ENCODE measurements at places on chromosomes 7 and 10. TPM values are rescaled to one million over a fixed set of nuclear protein-coding genes. Genes with fewer than 3 reads are reported as not detected.

PIP4K2A gene
- polyA plus RNA-seq, result 28.9 TPM

NANOS1 gene
- 1.4 TPM for polyA plus RNA-seq

LRRC17 gene
- 0.63 TPM for polyA plus RNA-seq

ARMC3 gene
- polyA plus RNA-seq, result not detected

OGDHL gene
- 12.7 TPM for polyA plus RNA-seq

SORCS3 gene
- polyA plus RNA-seq, result 5.0 TPM

BTBD16 gene
- not detected for polyA plus RNA-seq

CYP3A4 gene
- polyA plus RNA-seq, result not detected

OR2A42 gene
- not detected for polyA plus RNA-seq

RBP4 gene
- polyA plus RNA-seq, result 8.2 TPM

CPN1 gene
- polyA plus RNA-seq, result not detected

ZNF786 gene
- polyA plus RNA-seq, result 0.29 TPM

IFIT1B gene
- polyA plus RNA-seq, result not detected

CADPS2 gene
- 23.2 TPM for polyA plus RNA-seq

PIK3CG gene
- polyA plus RNA-seq, result not detected

SEMA3E gene
- 19.8 TPM for polyA plus RNA-seq

FGL2 gene
- polyA plus RNA-seq, result 699 TPM

ATP5F1C gene
- 2,412 TPM for polyA plus RNA-seq

ENKUR gene
- polyA plus RNA-seq, result 7.7 TPM

ST8SIA6 gene
- not detected for polyA plus RNA-seq

WEE2 gene
- polyA plus RNA-seq, result not detected

CLDN4 gene
- polyA plus RNA-seq, result not detected

ASB10 gene
- not detected for polyA plus RNA-seq

SEMA3D gene
- polyA plus RNA-seq, result 0.98 TPM

SCRN1 gene
- 28.2 TPM for polyA plus RNA-seq

GPR158 gene
- polyA plus RNA-seq, result 21.5 TPM
